ENCODE measurements at places on chromosomes 4 and X.

DNA sequence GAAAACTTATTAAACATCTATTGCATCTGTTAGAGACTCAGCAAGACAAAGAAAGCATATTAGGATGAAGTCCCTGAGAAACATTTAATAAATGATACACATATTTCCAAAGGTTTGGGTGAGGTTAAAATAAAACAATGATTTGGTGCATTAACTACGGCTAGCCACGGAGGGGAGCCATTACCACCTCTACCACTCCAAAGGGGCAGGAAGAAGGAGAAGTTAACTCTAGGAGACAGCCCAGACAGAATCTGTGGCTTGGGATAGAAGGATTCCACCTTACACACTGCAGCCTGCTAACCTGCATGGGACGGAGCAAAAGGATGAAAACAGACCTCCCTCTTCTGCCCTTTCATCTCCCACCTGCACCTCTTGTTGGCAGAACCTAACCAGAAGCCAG, 189.1 kb upstream of the C1QTNF7 start:
- DNase-seq, result no peak

GRCh38 chr4:20395160-20395773, 143.6 kb downstream of the SLIT2 start:
- no peak for DNase-seq

DNA sequence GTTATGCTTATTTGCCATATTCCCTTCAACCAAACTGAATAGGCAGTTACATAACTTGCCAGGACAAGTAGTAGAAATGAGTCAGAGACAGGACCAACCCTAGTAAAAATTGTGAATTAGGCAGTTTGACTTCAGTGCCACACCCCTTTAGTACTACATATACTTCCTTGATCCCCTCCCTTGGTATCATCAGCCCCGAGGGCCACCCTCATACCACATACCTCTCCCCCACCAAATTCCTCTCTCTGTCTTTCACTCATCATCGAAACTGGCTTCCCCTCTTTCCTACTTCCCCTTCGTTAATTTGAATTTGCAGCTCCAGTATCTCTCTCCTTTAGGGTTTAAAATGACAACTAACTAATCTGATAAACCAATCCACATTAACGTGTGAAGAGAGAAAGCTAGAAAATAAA, 7.9 kb upstream of the PTPN13 start:
- DNase-seq, result no peak

GRCh38 chr4:77163641-77164040, 6.6 kb downstream of the CCNG2 start:
- no peak for DNase-seq

DNA sequence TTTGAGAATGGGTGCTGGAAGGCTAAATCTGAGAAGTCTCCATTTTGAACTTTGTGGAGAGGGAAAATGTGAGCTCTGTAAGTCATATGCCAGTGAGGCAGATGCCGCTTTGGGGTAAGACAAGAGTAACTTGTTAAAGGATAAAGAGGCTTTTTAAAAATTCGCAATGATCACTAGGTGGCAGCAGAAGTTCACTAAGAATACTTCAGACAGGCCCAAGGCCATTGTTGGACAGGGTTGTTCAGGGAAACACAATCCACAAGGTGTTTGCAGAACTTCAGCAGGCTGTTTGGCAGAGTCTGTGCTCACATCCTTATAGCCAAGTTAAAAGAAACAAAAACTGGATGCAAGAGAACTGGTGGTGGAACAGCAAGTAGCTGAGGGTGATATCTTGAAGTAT, 13.7 kb upstream of the PIGA start:
- DNase-seq, result no peak

- no peak for DNase-seq
These were observed 116.6 kb downstream of the CPZ start for GRCh38 chr4:8709050-8709728.

DNA sequence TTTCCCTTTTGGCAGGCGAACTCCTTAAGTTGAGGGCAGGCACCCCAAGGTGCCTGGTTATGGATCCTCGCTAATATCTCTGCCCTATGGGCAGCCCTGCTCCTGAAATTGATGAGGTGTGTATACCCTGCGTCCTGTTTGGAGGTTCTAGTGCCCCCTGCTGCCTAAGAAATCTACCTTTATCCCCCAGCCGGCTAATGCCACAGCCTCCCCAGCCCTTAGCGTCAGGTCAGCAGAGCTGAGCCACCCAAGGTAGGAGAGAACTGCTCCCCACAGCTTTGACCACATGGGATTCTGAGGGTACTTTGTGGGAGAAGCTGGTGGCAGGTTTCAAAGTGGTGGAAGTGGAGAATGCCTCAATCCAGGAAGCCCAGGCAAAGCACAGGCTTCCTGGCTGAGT, 50.8 kb downstream of the ANAPC4 start:
- DNase-seq, result no peak

DNA sequence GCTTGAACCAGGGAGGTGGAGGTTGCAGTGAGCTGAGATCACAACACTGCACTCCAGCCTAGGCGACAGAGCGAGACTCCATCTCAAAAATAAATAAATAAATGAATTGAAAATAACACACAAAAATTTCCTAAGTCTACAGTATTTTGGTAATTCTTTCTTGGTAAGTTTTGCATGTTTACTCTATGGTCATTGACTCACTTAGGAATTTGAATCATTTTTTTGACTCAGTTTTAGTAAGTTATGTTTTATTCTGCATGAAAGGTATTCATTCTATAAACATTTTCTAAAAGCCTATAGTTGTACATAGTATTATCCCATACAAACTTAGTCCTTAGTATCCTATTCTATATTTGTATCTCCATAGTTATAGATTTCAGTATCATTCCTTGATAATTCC, 772.9 kb upstream of the SLIT2 start:
- no peak for DNase-seq

GRCh38 chrX:44997888-44998287, 124.9 kb downstream of the KDM6A start:
- no peak for DNase-seq

- no peak for DNase-seq
These were observed 147.0 kb upstream of the HPGD start for GRCh38 chr4:174669270-174669669.

GRCh38 chrX:45630078-45630477, 429.4 kb upstream of the DIPK2B start:
- DNase-seq, result no peak

DNA sequence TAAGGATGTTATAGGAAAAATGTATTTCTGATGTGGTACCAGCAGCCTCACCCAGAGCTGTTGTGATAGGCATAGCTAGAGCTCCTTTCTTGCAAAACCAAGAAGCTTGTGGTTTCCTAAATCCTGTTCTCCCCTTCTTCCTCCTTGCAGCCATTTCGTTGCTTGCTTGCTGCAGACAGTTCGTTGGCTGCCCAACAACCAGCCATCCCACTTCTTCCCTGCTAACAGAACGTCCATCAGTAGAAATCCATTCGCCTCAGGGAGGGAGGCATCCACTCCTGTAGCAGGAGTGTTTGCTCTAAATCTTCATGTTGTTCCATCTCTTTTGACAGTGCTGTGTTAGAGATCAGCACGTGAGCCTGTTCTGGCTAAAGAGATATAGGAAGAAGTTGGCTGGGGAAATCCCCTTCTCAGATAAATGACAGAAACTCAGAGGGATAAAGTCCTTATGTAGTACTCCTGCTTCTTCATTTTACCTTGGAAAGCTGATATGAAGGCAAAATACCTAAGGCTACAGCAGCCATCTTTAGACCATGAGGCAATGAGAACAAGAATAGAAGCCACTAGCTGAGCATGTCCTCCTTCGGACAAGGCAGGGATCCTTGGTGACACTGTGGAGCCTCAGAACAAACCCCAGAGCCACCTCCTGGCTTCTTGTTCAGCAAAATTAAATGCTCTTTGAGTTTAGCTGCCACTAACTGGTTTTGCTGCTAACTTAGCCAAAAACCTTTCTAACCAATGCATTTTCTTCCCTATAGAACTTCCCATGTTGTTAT, 68.4 kb upstream of the RELL1 start:
- no peak for DNase-seq

- no peak for DNase-seq
These were observed 71.8 kb downstream of the SUPT20HL2 start for GRCh38 chrX:24241822-24242648.

DNA sequence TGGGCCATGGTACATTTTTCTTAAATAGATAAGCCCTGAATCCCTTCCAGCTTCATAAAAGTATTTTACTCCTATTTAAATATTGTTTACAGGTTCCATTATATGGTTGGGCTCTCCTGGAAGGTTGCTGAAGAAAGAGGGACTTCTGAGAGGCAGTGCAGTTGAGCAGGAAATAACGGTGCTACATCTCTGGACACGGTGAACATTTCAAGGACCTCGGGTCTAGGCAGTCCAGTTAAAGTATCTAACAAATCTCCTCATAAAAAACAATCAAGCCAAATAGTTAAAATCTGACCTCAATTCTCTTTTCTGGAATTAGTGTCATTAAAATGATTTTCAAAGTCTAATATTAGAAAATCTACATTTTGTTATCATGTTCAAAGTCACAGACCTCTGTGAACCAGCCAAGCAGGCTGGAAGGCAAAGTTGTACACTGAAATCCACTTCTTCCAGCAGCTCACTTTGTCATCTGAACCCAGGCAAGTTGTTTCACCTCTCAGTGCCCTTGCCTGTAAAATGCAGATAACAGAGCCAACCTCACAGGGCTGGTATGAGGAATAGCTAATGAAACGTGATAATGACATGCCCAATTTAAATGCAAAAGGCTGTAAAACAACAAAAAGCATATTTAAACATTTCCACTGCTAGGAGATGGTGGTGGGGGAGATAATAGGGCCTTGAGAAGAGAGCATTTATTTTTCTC, 267.0 kb upstream of the KLF3 start:
- DNase-seq, result no peak

DNA sequence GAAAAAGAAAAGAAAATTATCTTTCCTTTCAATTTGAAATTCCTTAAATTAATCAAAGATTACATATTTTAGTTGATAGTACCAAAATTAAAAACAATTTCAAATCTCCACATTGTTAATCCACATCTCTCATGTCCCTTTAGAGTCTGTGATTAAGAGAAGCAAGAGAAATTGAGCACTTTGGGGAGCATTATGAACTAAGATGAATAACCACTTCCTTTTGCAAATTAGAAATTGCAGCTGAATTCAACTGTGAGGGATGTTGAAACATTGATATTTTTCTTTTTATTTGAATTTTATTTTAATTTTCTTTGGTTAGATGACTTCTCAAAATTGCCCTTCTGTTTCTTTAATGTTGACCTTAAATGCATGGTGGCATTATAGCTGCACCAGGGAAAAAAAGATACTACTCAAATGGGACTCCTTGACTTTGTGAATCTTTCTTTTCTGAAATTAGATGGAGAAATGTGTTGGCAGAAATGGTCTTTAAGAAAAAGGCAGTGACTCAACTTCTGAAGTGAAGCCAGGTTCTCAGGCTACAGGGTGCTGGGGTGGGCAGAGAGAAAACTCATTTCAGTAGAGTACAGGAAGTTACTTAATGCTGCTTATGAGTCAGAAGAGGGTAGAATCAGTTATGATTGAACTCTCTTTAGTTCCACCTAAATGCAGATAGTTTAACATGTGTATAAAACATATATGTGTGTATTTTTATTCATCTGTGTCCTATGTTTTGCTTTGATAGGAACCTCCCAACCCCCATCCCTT, 92.0 kb upstream of the TNIP3 start:
- DNase-seq, result no peak

- no peak for DNase-seq
These were observed 1.6 kb upstream of the RBM46 start for GRCh38 chr4:154779362-154779947.

DNA sequence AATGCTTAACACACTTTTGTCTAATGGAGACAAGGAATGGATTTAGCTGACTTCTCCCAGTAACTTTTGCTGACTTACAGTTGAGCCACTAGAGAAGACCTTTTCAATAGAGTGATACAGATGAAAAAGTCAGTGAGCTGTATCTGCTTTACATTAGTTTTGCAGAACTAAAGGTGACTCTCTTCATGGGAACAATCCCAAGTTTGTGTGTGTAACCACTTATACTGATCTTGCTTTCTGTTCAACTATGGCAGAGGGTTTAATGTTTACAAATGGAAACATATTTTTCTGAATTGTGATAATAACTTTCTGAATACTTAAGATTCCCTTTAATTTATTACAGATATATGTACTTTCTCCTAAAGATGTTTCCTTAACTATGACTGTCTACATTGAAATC, 182.6 kb upstream of the PUDP start:
- no peak for DNase-seq

DNA sequence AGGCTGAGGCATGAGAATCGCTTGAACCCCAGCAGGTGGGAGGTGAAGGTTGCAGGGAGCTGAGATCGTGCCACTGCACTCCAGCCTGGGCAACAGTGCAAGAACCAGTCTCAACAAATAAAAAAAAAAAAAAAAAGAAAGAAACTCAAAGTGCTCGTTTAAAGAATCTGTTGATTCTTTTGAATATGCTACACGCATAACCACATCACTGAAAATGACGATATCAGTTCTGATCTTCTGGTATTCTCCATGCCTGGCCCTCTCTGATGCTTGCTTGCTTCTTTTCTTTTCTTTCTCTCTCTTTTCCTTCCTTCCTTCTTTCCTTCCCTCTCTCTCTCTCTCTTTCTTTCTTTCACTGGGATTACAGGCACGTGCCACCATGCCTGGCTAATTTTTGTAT, 7.3 kb downstream of the AVPR2 start:
- DNase-seq, result no peak

DNA sequence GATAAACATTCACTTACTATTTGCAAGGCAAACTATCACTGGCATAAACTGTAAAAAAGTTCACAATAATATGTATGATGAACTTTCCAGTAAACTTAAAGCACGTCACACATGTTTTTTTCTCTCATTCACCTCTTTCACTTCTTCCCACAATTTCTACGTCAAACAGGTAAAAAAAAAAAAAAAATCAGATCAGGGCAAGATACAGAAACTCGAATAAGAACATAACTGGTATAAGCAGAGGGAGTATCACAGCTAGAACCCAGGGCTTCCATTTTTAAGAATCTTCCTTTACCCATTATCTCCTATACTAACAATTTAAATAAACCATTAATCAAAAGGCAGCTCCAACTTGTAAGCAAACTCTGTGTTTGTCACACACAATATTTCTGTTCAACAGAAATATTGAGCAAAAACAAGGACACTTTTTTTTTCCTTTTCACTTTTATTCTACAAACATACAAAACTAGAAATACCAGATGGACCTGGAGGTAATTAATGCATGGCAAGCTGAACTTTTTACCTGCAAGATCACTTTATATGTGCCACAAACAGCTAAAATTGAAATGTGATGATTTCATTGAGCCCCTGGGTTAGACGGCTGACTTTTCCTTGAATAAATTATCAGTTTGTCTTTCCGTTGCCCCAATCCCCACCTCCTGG, 47.5 kb upstream of the NSUN7 start:
- DNase-seq, result no peak

- DNase-seq, result no peak
These were observed 64.3 kb upstream of the CCDC160 start for GRCh38 chrX:134172588-134173259.

DNA sequence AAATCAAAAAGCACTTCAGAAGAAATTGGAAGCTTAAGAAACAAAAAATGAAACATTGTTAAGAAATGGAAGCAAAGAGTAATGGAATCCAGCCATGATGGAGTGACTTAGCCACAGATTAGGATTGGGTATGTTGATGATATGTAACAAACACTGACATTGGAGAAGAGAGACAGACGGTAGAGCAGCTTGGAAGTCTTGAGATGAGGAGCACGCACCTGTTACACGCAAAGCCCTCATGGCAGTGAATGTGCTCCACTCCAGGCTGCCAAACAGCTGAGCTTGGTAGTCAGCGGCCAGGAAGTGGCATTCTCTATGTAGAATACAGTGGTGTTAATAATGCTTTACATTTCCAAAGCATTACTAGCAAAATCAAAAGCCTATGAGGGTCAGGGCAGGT, 56.9 kb upstream of the GPRIN3 start:
- DNase-seq, result no peak

GRCh38 chr4:120291541-120291940, 224.9 kb upstream of the MAD2L1 start:
- DNase-seq, result no peak

- no peak for DNase-seq
These were observed 637.5 kb upstream of the SLIT2 start for GRCh38 chr4:19614171-19614570.

All from activated CD8-positive, alpha-beta memory T cell treated with anti-CD3 and anti-CD28 coated beads for 1 hour (primary cell).